ENCODE measurements at places on chromosomes 4 and X.

DNA sequence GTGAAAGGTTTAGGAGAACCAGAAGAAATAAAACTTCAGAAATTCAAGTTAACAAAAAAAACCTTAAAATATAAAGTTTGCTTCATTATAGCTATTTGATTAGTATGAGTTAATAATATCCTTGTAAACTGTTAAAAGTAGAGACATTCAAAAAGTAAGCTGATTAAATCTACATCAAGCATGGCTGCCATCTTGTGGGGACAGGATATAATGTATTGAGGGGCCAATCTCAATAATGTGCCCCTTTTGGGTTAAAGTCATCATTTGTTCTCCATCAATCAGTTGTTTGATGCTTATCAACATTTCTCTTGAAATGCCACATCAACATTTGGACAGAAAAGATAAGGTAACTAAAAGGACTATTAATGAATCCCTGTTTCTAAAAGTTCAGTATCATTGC, 4.6 kb upstream of the GRID2 start:
- no peak for DNase-seq

- no peak for DNase-seq
Measured at GRCh38 chr4:126733301-126733700, 899.5 kb upstream of the INTU start.

DNA sequence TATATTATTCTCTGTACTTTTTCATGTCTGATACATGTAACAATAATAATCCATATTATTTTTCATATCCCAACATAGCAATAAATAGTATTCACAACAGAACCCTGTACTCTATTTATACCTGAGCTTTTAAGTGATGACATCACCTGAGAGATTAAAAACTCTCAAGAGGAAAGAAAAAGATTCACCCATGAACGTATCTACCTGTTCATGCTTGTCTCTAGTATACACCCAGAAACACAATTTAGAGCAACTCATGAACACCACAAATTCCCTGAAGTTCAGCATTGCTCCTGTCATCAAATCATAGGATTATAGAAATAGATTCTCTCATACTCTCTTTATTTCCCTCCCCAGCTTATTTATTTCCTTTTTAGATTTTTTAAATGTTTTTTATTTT, 185.9 kb downstream of the GABRB1 start:
- DNase-seq, result no peak

GRCh38 chr4:21517126-21517859, 431.3 kb downstream of the KCNIP4 start:
- no peak for DNase-seq

DNA sequence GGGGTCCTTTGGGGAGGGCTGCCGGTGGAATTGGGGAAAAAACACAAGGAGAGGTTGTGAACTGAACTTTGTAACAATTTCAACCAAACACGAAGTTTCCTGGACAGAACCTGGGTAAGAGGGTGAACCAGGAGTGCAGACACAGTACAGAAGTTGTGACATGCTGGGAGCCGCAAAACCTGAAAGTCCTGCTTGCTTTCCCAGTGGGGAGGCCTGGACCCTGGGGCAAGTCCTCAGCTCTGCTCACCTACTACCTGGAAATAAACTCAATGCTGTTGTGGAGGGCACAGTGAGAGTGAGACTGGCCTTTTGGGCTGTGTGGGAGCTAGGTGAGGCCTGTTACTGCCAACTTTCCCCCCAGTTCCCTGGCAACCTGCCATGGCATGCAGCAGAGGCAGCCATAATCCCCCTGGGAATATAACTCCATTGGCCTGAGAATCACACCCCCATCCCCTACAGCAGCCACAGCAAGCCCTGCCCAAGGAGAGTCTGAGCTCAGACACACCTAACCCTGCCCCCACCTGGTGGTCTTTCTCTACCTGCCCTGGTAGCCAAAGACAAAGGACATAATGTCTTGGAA, 162.8 kb downstream of the THOC2 start:
- DNase-seq, result no peak

DNA sequence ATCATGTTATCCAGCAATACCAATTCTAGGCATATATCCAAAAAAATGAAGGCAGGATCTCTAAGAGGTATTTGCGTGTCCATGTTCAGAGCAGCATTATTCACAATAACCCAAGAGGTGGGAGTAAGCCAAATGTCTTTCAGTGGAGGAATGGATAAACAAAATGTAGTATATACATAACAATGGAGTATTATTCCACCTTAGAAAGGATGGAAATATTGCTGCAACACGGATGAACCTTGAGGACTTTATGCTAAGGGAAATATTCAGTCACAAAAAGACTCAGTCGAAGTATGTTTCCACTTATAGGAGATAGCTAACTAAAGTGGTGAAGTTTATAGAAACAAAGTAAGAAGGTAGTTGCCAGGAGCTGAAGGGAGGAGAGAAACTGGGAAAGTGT, 74.3 kb downstream of the LARP1B start:
- no peak for DNase-seq

DNA sequence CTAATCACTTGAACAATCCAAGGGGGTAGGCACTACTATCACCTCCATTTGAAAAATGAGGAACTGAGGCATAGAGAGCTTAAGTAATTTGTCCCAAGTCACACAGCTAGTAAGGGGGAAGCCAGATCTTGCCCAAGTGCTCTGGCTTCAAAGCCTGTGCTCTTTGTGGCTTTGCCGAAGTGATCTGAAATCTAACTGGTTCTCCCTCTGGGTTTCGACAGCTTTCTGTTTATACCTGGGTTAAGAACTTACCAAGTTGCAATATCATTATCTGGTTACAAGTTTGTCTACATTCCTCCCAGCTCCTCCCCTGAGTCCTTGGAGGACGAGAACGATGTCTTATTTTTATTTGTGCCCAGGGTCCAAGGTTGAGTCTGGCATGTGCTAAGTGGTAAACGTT, 125.3 kb upstream of the RAI2 start:
- no peak for DNase-seq

DNA sequence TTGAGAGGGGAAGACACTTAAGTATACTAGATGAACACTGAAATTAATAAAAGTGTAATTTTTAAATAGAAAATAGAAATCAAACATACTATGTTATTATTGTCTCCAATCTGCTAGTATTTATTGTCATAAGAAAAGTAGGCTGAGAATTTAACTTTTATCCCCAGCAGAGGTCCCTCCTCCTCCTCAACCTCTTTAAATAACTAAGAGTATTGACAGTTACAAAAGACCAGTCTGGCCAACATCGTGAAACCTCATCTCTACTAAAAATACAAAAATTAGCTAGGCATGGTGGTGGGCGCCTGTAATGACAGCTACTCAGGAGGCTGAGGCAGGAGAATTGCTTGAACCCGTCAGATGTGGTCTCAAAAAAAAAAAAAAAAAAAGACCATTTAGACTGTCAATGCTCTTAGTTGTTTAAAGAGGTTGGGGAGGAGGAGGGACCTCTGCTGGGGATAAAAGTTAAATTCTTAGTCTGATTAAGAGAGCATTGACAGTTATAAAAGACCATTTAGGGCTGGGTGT, 4.2 kb downstream of the SLC30A9 start:
- DNase-seq, result no peak

DNA sequence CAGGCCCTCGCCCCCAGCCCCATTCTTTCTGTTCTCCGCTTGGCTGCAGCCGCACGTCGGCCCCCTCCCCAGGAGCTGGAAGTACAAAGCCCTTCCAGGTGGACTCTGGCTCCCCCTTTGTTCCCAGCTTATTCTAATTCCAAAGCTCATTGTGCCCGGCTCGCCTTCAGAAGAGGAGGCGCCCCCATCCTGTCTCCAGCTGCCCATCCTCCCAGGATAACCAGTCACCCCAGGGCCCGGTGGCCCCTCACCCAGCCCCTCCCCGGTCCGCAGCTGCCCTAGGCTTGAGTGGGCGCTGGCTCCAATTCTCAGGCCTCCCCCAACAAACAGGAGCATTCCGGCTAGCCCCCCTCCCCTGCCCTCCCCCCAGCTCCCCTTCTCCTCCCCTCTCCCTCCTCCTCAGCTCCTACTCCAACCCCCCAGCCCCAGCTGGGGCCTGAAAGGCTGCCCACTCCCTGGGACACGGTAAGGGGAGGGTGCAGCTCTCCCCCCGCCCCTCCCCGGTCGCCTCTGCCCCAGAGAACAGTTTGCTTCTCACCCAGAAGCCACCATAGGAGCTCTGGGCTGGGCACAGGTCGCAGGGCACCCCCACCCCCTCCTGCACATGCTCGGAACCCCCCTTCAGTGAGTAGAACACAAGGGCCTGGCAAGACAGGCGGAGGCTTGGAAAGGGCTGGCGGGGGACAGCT, 3.1 kb upstream of the SLC6A8 start:
- DNase-seq, result no peak

All from left ventricle myocardium superior (tissue), 1 donor.